ENCODE measurements at places on chromosomes 6 and 20.

GRCh38 chr6:43860285-43860684, 90.3 kb downstream of the VEGFA start:
- DNase-seq: no peak

- DNase-seq: no peak
These were observed 62.7 kb downstream of the NOL4L start for GRCh38 chr20:32522526-32522775.

DNA sequence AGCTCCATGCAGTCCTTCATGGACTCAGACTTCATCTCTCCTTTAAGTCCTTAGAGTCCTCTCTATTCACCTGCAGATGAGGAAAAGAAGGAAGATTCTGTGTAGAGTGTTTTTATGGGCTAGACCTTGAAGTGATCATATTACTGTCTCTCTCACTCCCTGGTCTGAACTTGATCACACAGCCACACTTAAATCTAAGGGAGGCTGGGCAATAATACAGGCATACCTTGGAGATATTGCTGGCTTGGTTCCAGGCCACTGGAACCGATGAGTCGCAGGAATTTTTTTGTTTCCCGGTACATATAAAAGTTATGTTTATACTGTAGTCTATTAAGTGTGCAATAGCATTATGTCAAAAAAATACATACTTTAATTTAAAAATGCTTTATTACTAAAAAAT, 59.2 kb upstream of the FOXO3 start:
- DNase-seq: no peak

DNA sequence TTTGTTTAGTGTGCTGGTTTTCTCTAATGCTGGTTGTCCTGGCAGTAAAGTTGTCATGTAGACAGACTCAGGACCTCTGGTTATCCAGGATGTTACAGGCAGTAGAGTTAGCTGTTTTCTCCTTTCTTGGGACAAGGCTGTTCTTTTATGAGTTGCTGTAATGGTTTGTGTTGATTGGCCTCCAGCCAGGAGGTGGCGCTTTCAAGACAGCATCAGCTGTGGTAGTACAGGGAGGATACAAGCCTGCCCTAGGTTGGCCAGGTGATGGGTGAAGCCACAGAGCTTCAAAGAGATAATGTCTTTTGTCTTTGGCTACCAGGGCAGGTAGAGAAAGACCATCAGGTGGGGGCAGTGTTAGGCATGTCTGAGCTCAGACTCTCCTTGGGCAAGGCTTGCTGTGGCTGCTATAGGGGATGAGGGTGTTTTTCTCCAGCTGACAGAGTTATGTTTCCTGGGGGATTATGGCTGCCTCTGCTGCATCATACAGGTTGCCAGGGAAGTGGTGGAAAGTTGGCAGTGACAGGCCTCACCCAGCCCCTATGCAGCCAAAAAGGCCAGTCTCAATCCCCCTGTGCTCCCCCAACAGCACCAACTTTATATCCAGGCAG, 127.2 kb upstream of the TAB2 start:
- no peak for DNase-seq

DNA sequence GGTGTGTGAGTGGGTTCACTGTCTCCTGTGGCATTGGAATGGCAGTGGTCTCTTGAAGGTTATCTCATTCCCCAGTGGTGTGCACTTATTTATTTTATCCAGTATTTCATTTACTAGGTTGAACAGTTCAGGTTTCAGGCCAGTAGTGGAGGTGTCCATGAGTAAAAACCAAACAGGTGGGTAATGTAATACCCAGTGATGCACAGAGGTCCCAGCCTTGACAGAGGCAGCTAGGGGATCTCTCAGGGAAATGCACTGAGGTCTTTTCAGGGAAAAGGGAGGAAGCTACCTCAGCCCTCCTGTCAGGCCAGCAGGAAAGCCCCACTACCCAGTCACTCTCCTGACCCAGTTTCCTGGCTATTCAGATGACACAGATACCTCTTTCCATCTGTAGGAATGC, 403.6 kb downstream of the UTRN start:
- DNase-seq: no peak

- DNase-seq: no peak
These were observed 11.3 kb upstream of the NSFL1C start for GRCh38 chr20:1477896-1478490.

DNA sequence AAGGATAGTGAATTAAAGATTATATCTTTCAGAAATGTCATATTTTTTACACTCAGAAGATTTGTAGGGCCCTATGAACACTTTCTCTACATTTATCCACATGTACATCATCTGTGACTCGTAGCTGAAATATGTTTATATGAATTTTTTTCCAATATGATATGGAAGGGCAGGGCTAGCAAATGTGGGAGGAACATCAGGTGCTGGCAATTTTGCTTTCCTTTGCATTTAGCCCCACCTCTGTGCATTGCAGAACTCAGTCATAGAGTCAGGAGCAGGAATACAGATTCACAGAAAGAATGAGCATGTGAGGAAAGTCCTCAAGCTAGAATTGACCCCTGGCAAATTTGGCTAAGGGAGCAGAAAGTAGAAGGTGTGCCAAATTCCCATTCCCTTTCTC, 129.9 kb downstream of the CRYBG1 start:
- no peak for DNase-seq

- no peak for DNase-seq
These were observed 237.8 kb downstream of the ZNF217 start for GRCh38 chr20:53355790-53356189.

DNA sequence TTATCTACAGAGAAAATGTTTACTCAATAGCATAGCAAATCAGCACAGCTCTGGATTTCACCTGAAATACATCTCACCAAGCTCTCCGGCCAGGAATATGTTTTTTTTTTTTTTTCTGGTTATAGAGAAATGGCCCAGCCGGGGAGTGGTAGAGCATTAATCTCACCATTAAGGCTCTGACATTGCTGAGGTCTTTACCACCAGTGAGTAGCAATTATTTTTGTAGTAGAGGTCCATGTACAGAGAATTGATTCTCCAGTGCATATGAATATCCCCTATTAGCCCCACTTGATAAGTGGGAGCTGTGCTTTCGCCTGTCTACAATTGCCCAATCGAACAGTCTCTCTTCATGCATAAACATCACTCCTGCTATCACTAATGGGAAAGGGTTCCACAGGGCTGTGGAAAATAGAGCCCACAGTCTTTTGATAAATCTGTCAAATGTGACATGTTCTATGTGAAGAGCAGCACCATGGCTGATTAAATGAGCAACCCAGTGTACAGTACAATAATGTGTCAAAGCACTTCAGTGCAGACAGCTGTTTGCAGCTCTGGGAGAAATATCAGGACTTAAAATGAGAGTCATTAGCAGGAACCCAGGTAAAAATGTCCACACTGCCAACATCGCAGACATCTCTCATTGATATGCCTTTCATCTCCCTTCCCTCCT, 227.1 kb upstream of the ID4 start:
- no peak for DNase-seq

GRCh38 chr6:154950979-154951344, 44.2 kb upstream of the TIAM2 start:
- no peak for DNase-seq

DNA sequence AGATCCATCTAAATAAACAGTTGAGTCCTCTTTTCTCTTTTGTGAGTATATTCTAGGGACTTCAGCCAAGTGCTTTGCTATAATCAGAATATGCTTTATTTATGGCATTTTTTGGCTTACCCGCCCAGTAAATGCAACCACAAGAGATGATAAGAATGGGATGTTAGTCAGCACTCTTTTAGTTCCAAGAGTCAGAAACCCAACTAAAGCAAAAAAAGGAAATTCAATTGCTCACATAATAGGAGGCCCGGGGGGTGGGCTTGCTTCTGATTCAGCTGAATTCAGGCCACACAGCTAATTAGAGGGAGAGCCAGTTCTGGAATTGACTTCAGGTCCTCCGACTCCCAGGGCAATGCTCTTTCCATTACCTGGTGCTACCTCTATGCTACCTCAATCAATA, 250.6 kb downstream of the FARS2 start:
- no peak for DNase-seq

DNA sequence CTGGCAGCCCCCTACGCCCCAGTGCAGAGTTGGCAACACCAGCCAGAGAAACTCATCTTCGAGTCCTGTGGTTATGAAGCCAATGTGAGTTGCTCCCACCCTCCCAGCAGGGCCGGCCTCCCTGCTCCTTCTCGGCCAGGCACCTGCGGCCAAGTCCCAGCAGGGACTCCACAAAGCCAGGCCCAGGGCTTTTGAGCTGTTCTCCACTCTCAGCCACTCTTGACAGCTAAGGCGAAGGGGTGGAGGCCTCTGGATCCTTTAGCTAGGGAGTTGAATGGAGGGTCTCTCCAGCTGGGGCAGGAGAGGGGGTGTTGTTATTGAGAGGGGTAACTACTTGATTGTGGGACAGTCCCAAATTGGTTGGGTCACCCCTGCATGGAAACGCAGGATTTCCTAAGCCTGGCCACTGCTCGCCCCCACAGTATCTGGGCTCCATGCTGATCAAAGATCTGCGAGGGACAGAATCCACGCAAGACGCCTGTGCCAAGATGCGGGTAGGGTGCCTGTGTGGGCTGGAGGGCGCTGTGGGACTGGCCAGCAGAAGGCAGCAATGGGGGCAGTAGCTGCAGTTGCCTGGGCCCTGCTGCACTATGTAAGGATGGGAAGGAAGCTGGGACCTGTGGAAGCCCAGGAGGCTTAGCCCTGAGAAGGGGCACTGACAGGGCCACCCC, 58.3 kb downstream of the TCP11 start:
- DNase-seq: no peak

- DNase-seq: no peak
These were observed 982 bp downstream of the DNAJC5 start for GRCh38 chr20:63895952-63896263.

DNA sequence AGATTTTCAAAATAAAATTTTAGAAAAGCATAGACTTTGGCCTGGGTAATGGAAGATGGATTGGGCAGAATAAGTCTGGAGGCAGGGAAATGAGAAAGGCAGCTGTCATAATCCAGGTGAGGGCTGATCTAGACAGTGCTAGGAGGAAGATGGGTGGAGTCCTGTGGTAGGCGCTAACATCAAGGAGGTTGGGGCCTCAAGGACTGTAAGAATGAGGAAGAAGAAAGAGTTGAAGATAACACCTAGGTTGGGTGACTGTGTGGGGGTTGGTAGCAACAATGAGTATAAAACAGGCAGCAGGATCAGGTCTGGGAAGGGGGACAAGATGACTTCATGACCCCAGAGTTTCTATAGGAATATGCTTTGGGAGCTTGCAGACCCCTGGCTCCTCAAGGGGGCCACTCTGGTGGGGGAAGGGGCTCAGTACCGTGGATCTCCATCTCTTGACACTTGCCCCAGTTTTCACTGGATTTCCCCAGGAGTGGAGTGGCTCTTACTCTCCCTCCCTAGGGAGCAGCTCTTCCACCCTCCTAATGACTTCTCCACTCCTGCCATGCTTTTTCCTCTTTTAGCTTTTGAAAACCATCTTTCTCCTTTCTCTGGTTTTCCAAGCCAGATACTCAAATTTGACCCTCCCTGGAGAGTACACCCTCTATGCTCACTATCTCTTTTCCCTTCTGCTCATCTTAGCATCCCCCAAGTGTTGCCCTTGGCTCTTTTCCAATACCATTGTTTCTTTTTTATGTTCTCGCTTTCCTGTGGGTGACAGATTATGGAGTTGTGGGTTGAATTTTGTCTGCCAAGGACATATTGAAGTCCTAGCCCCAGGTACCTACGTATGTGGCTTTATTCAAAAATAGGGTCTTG, 14.8 kb downstream of the TRIM31 start:
- DNase-seq: no peak

GRCh38 chr20:34242879-34243278, 1.7 kb downstream of the ASIP start:
- no peak for DNase-seq

- DNase-seq: no peak
These were observed 31.9 kb upstream of the SYNCRIP start for GRCh38 chr6:85674604-85675003.

- DNase-seq: no peak
These were observed 333.0 kb downstream of the CD83 start for GRCh38 chr6:14450578-14450977.

DNA sequence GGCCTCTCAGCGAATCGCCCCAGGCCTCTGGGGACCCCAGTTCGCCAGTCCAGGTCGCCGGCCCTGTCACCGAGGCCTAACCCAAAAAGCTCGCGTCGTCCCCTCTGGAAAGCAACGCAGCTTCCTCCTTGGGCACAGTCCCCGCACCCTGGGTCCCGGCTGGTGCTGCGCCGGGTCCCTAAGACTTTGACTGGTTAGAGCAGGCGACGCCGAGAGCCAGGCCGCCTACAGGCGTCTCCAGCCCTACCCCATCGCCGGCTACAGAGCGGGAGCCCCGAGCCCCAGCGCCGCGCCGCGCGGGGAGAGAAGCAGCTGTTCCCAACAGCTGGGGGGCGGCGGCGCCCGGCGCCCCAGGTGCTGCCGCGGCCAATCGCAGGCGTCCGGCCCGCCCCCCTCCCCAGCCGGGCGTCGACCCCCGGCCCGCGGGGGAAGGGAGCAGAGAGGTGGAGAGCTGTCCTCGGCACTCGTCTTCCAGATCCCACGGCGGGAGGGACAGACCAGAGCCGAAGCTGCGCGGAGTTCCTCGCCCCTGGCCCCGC, 540 bp upstream of the RBM24 start:
- DNase-seq: peak; percentile 13

- no peak for DNase-seq
These were observed 75.3 kb upstream of the CCN6 start for GRCh38 chr6:111978532-111979149.

DNA sequence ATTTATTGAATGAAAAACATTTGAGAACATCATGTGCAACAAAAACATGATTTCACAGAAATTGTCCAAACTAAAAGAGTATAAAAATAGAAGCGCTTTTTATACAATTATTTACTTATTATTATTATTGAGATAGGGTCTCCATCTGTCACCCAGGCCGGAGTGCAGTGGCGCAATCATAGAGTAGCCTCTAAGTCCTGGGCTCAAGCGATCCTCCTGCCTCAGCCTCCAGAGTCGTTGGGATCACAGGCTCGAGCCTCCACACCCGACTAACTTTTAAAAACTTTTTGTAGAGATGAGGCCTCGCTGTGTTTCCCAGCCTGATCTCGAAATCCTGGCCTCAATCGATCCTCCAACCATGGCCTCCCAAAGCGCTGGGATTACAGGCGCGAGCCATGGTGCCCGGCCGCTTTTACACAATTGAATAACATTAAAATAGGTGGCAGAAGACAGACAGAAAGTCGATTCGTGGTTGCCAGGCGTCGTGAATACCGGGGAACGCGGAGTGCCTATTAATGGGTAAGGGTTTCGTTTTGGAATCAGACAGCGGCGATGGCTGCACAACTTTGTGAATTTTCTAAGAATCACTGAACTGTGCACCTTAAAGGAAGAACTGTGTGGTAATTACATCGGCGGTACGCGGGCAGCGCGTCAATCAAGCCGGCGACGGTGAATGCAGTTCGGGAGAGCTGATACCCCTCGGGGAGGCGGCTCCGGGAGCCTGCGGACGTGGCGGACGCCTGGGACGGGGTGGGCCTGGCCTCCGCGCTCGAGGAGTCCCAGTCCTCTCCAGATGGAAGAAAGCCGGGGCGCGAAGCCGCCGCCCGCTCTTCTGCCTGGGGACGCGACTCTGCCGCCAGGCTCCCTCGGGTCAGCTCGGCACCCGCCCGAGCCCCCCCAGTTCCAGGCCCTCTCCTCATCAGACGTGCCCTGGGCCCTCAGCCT, 807 bp downstream of the TBC1D20 start:
- DNase-seq: peak; percentile 52

GRCh38 chr6:25089442-25089841, 153.7 kb upstream of the RIPOR2 start:
- DNase-seq: no peak

Data from nucleus accumbens (tissue), 56 donors.